ENCODE measurements at places on chromosomes 11 and 22.

DNA sequence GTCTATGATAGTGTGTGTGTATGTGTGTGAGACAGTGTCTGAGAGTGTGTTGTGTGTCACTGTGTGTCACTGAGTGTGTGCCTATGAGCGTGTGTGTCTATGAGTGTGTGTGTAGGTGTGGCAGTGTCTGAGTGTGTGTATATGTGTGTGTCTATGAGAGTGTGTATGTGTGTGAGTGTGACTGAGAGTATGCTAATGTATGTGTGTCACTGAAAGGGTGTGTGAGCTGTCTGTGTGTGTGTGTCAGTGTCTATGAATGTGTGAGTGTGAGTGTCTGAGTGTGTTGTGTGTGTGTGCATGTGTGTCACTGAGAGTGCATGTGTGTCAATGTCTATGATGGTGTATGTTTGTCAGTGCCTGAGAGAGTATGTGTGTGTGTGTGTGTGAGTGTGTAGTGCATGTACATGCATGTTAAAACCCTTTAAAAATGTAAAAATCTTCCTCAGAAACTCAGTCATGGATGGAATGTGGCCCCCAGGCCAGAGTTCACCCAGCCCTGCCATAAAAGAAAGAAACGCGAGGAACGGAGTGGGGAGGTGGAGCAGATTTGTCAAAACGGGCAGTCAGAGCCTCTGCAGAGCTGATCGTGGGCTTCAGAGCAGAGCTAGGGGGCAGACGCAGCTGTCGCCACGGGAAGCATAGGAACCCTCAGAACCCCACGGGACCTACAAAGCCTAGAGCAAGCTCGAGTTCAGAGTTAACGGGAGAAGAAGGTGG is 218.8 kb downstream of the CTTN start:
- no peak for DNase-seq

- DNase-seq = peak; percentile 82
These were observed 11.0 kb upstream of the PTPN5 start for GRCh38 chr11:18802381-18803257.

- no peak for DNase-seq
These were observed 185.1 kb upstream of the MTNR1B start for GRCh38 chr11:92784331-92784730.

DNA sequence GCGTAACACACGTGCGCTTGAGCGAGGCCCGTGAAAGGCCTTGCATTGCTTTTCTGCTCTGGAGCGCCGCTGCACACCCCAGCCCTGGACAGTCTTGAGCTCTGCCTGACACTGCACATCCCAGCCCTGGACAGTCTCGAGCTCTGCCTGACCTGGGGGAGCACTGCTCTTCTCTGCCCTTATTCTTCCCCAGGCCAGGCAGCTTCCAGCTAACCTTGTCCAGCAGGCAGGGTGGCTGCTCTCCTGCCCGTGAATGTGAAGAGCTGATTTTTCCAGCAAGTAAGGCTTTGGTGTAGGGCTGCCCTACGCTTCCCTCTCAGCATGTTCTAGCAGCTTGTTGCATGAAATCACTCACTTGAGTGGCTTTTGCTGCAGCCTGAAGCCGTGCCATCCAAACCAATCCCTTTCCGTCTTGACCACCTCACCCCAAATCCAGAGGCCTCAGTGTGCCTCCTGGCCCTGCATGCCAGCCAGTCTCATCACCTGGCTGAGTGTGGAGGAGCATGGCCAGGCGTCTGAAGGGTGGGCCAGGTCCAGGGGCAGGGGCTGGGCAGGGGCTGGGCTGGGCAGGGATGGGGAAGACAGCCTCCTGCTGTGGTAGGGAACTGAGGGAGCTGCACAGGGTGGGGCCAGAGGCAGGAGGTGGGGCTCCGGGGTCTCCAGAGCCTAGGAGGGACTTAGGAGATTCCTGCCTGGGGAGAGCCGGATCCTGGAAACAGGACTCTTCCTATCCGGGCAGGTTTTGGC is 89.5 kb upstream of the B3GAT1 start:
- DNase-seq = no peak

GRCh38 chr22:46421267-46421666 is 85.8 kb downstream of the TRMU start:
- DNase-seq = no peak

All from A549 (cell line).